ENCODE measurements at places on chromosomes 7 and 10.

DNA sequence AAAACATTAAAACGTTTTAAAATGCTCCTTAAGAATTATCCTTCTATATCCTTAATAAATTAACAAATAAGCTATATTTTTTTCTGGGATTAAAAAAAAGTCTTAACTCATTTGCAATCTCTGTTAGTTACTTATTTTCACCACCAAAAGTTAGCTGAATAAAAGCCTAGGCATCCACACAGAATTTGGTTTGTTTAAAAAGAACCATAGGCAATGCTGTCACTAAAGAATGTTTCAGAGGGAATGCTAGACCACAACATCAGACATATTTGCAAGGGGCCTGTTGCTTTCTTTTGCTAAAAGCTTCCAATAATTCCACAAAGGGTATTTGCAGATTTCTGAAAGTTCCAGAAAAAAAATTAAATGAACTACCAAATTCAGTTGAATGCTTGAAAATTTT lies 244.2 kb downstream of the POU6F2 start:
- DNase-seq, result no peak

GRCh38 chr7:24496036-24496435 lies 77.2 kb upstream of the PALS2 start:
- DNase-seq, result no peak

DNA sequence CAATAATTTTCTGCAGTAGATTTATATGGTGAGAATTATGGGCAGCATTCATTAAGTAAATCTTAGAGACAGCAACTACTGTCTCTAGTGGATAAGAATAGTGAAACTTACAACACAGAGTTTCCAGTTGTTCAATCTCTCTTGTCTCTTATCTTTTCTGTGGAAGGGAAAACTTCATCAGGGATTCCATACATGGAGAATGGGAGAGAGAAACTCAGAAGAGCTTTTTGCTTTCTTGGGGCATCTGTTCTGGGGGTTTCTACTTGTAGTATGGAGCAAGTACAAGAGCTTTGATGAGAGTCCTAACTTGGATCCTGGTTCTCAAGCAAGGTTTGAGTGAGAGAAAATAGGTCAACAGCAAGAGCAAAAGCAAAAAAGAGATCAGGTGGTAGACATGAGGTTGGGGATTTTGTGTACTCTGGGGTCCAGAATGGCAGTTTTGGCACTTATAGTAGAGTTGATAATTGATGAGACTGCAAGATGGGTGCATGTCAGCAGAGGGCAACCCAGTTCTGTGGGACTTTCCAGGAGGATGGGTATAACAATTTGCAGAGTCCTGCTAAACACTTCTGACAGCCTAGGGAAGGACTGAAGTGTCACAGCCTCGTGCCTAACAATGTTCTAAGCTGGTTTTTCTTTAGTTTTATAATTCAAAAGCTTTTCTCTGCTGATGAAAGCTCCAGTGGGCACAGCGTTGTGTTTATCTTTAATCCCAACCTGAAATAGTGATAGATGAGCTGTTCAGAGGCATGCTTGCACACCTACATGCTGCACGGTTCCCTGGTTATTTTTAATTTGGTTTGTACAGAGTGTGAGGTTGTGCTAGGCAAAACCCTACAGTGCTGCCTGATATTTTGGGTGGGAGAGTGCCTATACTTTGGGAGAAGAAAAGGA lies 32.0 kb upstream of the STRIP2 start:
- no peak for DNase-seq

GRCh38 chr10:116271593-116272439 lies 1.2 kb downstream of the GFRA1 start:
- DNase-seq, result no peak

DNA sequence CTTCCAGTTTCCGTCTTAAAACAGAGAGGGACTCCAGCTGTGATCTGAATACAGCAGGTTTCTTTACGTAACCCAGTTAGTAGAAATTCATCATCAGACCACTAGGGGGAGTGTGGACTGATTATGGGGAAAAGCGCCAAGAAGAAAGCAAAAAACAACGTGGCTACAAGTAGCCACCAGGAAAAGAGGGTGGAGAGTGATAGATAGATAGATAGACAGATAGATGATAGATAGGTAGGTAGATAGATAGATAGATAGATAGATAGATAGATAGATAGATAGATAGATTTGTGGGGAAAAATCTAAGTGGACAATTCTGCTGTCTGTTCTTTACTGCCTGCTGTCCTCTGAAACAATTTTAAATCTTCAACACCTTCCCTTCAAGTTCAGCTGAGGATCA lies 12.7 kb upstream of the AKR1B10 start:
- DNase-seq, result peak; percentile 75

DNA sequence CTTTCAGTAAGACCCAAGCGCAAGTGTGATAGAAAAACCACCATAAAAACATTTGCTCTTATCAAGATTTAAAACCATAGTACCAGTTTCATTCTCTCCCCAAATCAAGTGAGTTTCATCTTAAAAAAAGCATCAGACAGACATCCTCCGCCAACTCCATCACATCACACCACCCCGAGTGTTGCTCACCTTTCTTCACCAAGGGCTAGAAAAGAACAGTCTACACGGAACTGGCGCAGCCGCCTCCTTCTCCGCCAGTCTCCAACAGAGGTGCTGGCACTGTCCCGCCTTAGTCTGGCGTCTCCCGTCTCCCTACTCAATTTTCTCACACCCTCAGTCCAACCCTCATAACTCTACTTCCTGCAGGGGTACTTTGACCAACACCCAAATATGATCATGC lies 46.9 kb upstream of the WIPI2 start:
- DNase-seq, result peak; percentile 65

DNA sequence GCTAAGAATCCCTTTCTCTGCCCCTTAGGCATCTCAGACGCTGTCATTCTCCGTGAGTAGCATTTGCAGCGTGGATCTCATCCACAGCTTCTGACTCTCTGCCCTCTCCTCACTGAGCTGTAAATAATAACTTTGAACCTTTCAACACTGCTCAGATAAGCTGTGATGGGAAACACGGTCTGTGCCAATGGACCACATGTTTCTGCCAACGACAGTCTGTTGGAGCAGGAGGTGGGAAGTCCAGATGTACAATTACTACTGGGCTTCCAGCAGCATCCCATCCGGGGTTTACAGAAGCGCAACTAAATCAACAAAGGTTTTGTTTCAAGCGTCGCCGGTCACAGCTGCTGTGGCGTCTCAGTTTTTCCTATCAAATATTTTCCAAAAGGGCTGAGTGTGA lies 1110.6 kb downstream of the TYW1 start:
- no peak for DNase-seq

DNA sequence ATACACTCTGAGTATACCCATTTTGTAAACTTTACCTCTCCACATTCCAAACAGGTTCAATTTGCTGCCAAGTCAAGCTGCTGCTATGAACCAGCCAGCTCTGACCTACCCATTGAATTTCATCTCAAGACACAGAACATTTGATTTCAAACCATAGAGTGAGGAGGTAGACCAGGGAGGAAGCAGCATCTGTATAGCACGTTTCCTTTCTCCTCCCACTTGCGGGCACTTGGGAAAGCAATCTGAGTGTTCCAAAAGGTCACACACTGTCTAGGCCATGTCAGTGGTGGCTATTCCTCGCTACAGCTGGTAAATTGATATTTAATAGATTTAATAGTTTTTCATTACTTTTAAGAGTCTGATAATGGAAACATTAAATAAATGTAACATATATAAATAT lies 147.8 kb upstream of the EEPD1 start:
- DNase-seq, result no peak

DNA sequence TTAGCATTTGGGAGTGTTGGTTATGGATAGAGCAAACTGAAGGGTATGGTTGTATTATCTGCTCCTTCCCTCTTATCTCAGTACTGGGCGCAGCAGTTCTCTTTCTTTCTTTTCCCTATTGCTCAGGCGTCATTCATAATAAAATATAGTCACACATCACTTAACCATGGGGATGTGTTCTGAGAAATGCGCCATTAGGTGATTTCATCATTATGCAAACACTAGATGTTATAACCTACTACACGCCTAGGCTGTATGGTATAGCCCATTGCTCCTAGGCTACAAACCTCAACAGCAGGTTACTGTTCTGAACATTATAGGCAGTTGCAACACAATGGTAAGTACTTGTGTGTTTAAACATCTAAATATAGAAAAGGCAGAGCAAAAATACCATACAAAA lies 401.7 kb downstream of the EXOC4 start:
- no peak for DNase-seq

- no peak for DNase-seq
These were observed 150.9 kb downstream of the CELF2 start for GRCh38 chr10:11168423-11169090.

DNA sequence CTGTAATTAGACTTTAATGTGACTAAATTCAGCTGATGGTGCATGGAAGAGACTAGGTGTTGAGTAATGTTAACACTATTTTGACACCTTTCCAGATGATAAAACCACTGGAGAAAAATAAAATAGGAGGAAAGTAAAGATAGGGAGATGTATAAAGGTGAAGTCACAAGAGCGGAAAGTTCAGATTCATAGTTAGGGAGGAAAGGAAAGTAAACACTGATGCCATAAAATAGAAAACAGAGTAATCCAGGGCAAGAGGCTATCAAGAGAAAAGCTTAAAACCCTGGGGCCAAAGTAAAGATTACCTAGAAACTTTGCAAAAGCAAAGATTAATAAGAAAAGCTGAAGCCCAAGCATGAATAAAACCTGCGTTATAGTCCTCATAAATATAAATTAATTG lies 62.8 kb downstream of the RAB11FIP2 start:
- DNase-seq, result no peak

GRCh38 chr7:130943981-130944380 lies 210.0 kb upstream of the KLF14 start:
- no peak for DNase-seq

DNA sequence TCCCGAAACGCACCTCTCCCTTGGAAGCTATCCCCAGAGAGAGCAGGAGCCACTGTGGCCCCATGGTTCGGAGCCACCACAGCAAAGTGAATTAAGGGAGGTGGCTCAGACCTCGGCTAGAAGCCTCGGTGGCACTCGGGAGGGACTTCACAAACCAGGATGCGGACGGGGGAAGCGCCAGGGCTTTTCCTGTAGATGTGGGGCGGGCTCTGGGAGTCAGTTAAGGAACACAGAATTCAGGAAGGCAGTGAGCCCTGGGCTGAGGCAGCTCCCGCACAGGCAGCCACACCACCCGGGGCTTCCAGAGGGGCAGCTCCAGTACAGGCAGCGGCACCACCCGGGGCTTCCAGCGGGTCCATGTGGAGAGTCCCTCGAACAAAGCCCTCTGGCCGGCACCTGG lies 42.7 kb upstream of the DPYSL4 start:
- DNase-seq, result no peak

DNA sequence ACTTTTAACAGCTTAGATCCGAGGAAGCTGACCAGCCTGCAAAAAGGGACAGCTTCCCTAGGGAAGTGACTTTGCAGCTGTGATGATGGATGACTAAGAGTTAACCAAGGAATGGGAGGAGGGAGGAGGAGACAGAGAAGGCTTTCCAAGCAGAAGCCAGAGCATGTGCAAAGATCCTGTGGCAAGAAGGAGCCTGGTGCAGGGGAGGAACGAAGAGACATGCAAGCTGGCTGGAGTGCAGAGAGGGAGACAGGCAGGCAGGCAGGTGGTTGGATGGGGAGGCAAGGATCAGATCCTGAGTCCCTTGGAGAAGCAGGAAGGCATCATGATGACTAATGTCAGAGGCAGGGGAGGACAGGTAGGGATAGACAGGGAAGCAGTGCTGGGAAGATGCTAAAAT lies 148.8 kb downstream of the PFKFB3 start:
- no peak for DNase-seq

- DNase-seq, result no peak
These were observed 4.4 kb downstream of the PLAU start for GRCh38 chr10:73915206-73915851.

DNA sequence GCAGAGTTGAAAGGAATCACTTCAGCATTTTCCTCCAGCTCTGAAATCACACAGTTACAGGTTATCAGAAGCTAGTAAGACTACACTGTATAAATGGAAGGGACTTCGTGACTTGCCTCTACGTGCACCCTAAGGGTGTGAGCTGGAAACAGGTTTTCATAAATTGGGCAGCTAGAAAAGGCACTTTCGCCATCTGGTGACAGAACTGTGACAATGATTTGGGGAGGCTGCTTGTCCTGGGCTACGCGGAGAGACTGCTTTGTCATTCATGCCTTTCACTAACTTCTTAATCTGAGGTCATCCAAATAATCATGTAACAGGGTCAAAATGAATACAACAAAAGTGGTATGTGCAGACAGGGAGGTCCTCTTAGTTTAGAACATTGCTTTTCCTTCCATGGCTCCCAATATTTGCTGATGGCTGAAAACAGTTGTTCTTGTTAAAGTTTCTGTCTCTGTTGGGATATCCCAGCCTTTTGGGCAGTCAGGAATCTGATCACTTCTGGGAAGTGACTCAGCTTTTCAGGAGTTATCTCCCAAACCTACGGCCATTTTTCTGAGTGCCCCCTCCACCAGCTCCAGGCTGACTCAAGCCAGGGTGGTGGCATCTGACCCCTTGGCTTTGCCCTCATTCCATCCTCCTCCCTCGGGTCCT lies 17.8 kb downstream of the VWC2 start:
- no peak for DNase-seq

- no peak for DNase-seq
These were observed 20.1 kb downstream of the MGAM2 start for GRCh38 chr7:142131439-142132185.

DNA sequence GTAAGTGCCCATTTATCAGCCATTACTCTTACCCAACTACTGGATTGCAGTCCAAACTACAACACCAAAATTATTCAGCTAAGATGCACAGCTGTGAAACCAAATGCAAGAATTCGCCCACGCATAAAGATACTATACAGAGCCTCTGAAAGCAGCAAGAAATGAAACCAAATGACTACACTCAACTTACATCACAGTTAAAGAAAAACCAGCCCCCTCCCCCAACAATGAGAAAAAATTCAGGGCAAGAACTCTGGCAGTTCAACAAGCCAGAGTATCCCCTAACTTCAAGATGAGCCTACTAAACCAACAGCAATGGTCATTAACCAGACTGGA lies 209.1 kb upstream of the VWC2 start:
- DNase-seq, result no peak

DNA sequence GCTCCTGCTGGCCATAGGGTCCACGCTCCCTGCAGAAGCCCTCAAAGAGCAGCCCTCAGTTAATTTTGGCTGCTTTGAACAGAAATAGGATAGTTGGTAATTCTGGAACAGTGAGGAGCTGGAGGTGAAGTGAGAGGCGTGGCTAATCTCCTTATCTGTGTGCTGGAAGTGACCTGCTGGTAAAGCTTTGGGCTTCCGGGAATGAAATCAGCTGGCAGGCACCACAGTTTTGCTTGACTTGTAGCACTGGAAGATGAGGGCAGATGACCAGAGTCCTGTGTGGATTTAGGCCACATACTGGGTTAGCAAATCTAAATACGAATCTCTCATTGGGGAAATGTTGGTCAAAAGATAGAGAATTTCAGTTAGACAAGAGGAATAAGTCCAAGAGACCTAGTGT lies 10.2 kb downstream of the ATP6V0E2 start:
- no peak for DNase-seq
